ENCODE measurements at places on chromosomes 12 and 14.

GRCh38 chr14:52918486-52918885, 32.4 kb downstream of the FERMT2 start:
- no peak for DNase-seq

- DNase-seq: peak; percentile 33
These were observed 14.3 kb downstream of the TBX3 start for GRCh38 chr12:114669401-114670290.

DNA sequence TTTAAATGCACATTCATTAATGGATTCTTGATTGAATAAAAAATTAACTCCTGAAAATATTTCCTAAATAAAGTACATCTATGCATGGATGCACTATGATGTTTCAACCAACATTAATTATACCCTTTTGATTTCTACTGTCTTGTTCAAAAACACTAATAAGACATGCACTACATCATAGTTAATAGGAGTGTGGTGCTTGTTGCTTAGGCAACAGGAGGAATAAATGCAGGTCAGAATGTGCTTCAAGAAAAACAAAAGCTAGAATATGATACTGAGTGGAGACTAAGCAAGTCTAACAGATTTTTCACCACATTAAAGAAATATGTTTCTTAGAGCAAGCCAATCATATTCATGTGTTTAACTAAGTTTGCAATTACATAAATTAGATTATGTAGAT, 495.8 kb upstream of the GARIN6 start:
- no peak for DNase-seq

- DNase-seq: no peak
These were observed 64.4 kb upstream of the NCOR2 start for GRCh38 chr12:124631681-124632256.

- DNase-seq: no peak
These were observed 17.9 kb upstream of the DCAF5 start for GRCh38 chr14:69170839-69171238.

DNA sequence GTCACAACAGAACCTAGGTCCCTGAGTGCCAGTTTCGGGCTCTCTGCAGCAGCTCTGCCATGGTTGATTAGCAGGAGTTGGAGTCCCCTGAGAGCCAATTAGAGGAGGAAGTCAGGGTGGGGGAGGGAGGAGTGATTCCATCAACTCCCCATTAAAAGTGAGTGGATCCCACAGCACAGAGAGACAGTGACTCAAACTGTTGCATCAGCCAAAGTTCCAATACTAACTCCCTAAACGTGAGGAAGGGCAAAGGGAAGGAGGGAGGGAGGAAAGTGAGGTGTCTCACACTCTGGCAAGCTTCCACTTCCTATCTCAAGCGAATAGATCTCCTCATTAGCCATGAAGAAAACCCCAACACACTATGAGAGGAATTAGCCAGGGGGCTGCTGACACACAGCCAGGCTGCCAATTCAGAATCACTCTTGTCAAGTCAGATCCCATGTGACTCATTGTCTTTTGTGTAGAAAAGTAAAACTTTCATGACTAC, 23.6 kb downstream of the OR11H4 start:
- DNase-seq: no peak

DNA sequence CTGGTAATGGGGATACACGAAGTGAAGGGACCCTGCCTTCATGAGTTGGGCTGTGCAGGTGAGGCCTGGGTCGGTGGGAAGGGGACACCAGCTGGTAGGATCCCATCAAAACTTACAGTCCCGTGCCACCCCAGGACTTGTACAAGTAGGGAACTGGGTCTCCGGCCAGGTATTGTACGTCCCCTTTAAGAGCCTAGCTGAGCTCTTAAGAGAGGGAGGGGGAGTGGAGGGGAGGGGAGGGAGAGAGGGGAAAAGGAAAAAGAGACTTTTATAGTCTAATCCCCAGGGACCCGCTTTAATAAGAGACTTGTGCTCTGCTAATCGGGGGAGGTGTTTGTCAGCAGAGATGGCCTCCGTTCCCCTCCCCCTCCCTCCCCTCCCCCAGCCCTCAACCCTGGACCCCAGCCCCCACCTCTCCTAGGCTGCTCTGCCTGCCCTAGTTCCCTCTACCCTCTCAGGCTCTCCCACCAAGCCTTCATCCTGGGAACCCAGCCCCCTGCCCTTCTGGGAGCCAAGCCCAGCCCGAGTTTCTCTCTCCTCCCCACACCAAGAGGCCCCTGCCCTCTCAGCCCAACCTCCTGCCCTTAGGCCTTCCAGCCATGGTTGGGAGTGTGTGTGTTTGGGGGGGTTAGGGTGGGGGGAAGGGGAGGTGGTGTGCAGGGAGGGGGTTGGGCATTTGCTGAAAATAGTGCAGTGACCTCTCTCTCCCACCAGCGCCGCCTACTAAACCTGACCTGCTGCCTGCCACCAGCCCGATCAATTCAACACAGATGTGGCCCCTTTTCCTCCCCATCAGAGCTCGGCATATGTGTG, 2.6 kb downstream of the GDF11 start:
- no peak for DNase-seq

GRCh38 chr14:76975051-76975450, 53.5 kb downstream of the IRF2BPL start:
- no peak for DNase-seq

GRCh38 chr12:66665435-66665985, 13.4 kb downstream of the GRIP1 start:
- no peak for DNase-seq

DNA sequence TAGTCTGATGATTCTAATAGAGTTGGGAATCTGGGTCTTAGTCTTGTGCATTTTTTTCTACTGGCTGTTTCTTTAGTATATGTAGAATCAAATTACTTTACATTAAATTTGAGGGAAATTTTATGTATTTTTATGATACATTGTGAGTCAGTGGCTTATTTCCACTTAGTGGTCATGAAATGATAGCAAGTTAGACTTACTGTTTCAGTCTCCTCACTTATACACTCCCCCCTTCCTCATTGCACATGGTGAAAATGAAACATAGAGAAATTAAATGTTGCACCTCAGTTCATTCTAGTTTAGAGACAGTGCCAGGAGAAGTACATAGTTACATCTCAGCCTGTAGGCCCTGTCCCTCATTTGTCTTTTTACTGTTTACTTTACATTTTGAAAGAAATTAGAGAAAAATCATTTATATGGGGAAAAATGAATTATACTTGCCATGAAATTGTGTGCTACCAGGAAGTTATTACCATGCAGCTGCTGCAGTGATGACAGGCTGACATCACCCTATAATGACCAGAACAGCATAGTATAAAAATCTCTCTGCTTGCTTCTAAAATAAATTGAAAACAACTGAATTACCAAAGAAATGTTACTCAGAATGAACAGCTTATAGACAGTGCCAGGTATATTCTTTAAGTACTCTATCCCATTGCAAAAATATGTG, 113.2 kb downstream of the TRMT5 start:
- DNase-seq: no peak

DNA sequence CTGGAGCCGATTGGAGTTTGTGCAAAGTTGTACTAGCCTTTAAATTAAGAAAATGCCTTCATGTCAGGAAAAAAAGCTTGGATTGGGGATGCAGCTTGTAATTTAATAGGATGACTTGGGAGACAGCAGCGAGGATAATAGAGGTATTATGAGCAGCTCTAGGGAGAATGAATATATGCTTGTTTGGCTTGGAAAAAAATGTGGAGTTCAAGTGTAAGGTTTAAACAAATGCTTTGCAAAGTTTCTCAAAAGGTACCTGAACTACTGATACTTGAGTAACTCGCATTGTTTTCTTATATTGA, 65.3 kb upstream of the RASSF3 start:
- DNase-seq: no peak

GRCh38 chr12:114809097-114809496, 125.1 kb upstream of the TBX3 start:
- DNase-seq: no peak

DNA sequence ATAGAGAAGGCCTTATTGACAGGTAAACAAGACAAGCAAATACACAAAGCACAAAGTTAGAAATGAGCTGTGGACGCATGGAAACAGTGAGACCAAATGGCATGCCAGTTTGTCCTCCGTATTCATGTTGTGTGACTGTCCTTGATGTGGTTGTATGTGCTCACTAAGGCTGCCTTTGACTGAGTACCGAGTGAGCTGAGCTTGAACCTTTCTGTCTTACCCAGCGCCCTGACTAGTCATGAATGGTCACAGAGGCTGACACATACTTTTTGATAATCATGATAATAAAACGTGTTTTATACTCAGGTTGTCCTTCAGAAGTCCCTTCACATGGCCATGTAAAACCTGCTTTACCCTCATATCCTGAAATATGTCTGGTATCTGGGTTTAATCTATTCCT, 553 bp upstream of the CATSPERB start:
- DNase-seq: no peak

DNA sequence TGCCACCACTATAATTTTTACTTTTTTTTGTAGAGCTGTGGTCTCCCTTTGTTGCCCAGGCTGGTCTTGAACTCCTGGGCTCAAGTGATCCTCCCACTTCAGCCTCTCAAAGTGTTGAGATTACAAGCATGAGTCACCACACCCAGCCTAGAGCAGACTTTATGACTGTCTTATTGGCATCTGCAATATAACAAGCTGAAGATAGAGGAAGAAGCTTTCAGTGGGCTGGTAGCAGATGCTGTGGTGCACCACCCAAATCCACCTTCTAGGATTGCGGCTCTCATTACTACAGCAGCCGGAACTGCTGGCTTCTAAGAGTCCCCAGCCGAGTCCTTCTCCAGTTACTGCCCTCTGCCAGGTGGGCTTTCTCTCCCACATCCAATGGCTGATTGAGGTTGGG, 7.6 kb upstream of the STK38L start:
- no peak for DNase-seq

DNA sequence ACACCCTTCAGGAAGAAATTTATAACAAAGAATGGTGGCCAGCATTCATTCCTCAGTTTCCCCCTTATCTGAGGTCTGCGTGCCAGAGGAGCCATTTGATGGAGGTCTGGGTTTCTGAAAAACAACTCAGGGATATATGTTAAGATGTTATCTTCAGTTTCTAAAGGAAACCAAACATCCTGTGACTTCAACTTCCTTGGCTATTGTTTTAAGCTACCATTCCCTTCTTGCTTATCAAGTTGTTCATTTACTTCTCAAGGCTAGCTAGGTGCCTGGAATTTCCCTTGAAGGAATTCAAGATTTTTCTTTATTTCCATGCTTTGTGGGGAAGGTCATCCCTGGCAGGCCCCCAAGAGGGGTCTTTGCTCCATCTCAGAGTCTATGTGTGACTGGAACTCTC, 27.1 kb upstream of the OXA1L start:
- DNase-seq: no peak

- DNase-seq: no peak
These were observed 120.0 kb downstream of the OTOGL start for GRCh38 chr12:80219345-80219744.
